ENCODE measurements at places on chromosomes 3 and 15.
A peak's percentile ranks its signal among the peaks of the same experiment; 100 is the strongest.

GRCh38 chr3:48859206-48859605 is 11.5 kb upstream of the PRKAR2A start:
- no peak for DNase-seq

DNA sequence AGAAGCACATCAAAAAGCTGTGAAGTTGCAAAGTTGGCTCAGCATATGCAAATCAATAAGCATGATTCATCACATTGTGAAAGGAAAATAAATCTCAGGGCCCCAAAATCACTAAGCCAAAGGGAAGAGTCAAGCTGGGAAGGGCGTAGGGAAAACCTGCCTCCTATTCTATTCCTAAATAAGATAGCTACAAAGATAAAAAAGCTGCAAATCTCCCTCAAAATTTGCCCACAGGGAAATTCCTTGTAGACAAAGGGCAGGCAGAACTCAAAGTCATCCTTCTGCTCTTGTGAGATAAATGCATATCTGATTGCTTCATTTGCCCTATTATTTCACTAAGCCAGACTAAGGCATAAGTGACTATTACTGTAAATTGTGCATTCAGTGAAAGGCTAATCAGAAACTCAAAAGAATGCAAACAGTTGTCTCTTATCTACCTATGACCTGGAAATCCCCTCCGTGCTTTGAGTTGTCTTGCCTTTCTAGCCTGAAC is 30.5 kb upstream of the CCNL1 start:
- DNase-seq = no peak

DNA sequence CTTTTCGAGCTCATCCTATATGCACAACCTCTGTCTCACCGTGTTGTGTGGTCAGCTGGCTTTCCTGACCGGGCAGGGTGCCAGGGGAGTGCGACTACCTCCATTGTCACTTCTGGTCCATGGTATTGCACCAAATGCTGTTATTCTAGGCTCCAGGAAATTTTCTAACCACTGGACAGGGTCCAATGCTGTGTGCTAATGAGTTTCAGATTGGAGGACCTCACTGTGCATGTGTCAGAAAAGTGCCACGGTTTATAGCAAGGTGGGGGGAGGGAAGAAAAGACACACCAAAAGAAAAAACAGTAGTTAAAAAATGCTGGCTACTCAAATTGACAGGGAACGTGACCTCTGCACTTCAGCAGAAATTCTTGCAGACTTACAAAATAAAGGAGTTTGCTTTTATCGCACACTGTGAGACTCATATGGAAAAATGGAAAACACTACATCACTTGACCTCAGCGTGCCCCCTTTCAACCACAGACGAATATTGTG is 480.1 kb downstream of the FOXP1 start:
- peak; percentile 71 for DNase-seq

DNA sequence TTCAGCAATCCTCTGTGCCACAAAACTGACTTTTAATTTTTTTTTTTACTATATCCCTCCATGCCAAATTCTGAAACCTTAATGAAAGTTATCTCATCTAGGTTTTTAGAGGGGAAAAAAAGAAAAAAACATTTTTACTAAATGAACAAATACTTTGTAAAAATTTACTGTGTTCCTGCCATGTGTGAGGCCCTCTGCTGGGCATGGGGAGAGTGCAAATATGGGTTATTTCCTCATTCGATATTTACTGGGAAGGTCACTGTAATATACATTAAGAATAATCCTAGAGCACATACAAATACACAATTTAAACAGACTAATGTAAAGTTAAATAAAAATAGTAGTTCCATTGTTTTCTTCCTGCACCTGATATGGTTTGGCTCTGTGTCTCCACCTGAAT is 215.0 kb downstream of the GRM7 start:
- no peak for DNase-seq

DNA sequence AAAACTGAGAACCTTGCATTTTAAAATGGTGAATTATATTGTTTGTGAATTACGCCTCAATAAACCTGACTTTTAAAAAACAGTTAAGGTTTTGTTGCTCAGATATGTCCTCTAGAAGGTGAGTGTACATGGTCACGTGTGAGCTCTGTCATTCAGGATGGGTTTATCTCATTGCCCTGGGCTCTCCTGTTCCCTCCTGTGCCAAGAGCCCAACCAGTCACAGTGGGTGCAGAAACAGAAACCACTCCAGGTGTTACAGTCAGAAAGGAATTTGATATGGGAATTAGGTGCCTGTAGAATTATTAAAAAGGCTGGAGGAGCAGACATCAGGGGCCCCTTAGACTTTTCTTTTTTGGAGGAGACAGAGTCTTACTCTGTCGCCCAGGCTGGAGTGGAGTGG is 196.4 kb downstream of the STT3B start:
- no peak for DNase-seq

DNA sequence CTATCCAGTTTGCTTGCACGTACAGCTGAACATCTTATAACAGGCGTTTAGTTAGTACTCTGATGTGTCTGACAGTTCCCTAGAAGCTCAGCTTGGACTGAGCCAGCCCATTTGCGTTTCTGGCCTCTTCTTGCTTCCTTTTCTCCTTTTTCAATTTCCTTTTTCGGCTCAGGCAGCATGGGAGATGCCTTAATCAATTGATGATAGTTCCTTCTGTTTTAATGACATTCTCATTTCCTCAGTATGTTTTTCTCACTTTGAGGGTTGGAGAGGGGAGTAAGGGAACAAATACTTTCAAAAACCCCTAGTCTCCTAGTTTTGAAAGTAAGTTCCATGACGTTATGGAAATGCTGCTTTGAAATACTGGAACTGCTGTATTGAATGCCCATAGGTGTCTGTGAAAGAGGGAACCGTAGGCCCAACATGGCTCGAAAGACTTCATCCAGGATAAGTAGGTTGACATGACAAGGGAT is 18.9 kb downstream of the IL1RAP start:
- DNase-seq = no peak

- DNase-seq = no peak
Observed at GRCh38 chr15:63999177-63999576, 47.1 kb downstream of the DAPK2 start.

DNA sequence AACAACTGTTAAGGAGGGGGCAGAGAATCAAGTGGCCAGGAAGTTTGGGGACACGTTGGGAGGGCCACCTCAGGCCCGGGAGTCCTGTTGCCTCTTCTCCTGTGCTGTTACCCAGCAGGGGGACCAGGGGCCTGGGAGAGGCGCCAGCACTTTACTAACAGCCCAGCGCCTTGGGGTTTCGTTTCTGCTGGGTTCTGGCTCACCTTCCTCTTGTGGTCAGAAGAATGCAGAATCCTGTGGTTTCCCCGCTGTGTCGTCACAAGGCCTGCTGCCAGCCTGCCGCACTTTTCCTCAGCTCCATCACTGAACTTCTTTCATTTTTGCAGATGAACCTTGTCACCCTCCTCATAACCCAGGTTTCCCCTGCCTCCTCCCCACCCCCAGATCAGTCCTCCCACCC is 67.7 kb downstream of the SLC30A4 start:
- DNase-seq = peak; percentile 91

GRCh38 chr3:186311441-186311840 is 50.6 kb downstream of the DGKG start:
- DNase-seq = no peak

GRCh38 chr3:115898656-115899410 is 275.5 kb downstream of the GAP43 start:
- DNase-seq = no peak

DNA sequence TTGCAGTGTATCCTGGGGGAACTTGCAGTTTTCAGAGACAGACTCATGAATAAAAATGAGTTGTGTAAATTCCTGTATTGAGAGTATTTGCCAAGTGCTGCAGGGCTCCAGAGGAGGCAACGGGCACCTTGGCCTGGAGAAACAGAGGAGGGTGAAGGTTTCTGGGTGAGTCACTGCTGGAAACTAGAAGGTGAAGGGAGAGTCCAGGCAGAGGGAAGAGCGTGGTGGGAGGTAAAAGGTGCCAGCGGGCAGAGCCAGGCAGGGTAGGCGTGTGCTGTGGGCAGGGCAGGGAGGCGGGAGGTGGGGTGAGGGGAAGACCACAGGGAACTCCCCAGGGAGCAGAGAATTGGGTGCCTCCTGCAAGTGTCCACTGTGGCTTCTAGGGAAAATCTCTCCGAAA is 120.8 kb downstream of the SLCO3A1 start:
- DNase-seq = no peak

DNA sequence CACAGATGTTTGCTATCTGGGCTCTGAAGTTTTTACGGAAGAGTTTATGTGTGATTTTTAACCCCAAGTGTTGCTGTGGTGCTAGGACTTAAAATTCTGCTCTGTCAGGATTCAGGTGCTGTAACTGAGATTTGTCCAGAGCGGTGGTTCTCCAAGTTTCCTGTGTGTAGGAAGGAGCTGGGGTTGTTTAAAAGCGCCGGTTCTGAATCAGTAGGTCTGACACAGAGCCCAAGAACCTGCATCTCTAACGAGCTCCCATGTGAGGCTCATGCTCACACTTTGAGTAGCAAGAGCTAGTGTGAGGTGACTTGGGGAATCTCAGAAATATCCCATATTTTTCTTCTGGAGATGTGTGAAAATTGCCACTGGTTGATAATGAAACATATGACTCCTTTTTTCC is 325.5 kb downstream of the SATB1 start:
- no peak for DNase-seq

DNA sequence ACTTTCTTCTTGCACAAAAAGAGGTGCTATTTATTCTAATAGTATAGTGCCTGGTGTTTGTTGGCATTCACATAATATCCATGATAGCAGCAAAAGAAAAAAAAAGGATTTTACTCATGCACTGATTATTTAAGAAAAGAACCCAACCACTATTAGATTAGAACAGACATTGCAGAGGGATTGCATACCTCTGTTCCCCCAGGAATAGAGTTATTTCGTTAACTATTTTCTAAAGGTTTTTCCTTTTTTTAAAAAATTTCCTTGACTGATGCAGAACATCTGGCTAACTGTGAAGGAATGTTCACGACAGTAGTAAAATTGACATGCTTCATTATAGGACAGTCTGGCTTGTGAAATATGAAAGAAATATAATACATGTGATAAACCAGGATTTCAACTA is 136.6 kb upstream of the PTX3 start:
- no peak for DNase-seq

- DNase-seq = peak; percentile 84
Observed at GRCh38 chr3:161171113-161171512, 50.0 kb upstream of the NMD3 start.

GRCh38 chr3:112740835-112741234 is 99.9 kb upstream of the CCDC80 start:
- DNase-seq = no peak

DNA sequence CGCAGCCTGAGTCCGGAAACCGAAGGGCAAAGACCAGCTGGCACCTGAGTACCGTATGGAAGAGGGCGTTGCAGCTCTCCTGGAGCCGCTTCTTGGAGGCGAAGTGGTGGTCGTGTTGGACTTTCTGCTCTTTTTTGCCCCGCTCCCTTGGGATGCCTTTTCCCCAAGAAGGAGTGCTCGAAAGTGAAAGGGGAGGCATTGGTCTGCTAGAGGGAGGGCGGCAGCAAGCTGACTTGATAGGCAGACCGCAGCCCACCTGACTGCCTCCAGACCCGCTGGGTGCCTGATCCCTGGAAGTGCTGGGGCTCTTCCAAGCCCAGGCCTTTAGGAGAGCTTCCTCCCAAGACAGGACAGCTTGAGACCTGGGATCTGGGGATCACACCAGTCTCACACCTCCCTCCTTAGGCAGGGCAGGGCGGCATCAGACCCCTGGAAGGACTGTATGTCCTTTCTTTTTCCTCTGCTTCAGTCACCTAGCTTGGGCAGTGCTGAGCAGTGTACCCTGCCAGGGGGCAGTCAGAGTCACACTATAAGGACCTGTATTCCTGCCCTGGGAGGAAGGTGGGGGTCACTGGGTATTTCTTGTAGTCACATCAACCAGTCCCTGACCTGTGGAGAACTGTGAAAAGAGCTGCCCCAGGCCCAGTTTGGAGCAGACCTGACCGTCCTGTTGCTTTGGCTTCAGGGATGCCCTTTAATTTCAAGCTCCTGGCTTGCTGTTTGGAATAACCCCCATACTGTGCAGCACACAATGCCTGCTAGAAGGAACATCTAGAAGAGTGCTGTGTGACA is 2.1 kb downstream of the ACVR2B start:
- no peak for DNase-seq

DNA sequence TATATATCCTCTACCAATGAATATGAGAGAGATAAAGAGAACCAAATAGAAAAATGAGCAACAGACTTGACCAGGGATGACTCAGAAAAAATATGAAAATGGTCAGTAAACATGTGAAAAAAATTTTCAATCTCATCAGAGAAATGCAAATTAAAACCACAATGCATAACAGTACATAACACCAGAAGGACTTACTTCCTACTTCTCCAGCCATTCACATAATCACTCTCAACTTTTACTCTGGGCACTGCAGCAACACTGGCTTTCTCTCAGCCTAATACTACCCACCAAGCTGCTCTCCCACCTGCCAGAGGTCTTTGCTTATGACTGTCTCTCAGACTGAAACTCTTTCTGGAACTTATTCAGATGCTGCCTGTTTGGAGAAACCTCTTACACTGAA is 49.4 kb downstream of the DPH6 start:
- no peak for DNase-seq

DNA sequence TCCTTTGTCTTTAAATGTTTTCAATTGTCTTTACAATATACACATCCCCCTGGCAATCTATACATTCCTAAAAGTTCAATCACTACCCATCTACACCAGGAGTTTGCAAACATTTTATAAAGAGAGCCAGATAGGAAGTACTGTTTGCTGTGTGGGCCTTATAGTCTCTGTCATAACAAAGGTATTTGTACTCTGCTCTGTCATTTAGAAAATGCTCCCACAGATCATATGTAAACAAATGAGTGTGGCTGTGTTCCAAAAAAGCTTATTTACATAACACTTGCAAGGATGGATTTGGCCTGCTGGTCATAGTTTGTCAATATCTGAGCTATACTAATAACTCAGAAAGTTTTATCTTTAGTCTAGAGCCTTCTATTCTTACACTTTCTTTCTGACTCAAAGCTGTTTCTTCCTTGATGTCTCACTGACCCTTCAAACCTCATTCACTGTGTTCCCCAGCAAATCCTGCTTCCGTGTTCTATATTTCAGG is 511.9 kb downstream of the GBE1 start:
- peak; percentile 54 for DNase-seq

GRCh38 chr3:24177201-24177600 is 232.1 kb downstream of the NR1D2 start:
- no peak for DNase-seq

DNA sequence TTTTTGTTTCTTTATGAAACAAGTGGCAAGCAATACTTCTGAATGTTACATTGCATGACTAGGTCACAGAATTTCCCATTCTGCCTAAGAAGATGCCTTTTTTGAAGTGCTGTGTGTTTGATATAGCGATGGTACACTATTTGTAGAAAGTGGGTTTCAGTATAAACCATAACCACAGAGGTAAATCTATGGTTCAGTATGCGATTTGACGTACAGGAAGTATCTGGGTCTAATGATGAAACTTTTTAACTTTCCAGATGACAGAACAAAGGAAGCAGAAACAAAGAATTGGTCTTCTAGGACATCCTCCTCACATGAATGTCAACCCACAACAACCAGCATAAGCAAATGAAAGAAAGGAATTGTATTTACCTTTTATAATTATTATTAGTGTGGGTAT is 133.4 kb upstream of the BHLHE40 start:
- DNase-seq = no peak

GRCh38 chr3:61343543-61343942 is 92.3 kb upstream of the FHIT start:
- no peak for DNase-seq

GRCh38 chr15:50082066-50082465 is 37.0 kb downstream of the ATP8B4 start:
- DNase-seq = no peak
